ENCODE measurements at places on chromosomes 1 and 21.

- no peak for DNase-seq
These were observed 3.6 kb downstream of the PEA15 start for GRCh38 chr1:160208557-160209320.

- no peak for DNase-seq
These were observed 9.8 kb upstream of the HPCAL4 start for GRCh38 chr1:39701049-39701439.

GRCh38 chr21:42437786-42438185 lies 34.1 kb downstream of the UBASH3A start:
- DNase-seq = no peak

GRCh38 chr1:163583661-163584181 lies 262.0 kb downstream of the NUF2 start:
- no peak for DNase-seq

GRCh38 chr1:227796359-227796915 lies 19.0 kb upstream of the PRSS38 start:
- no peak for DNase-seq

- DNase-seq = no peak
These were observed 341.0 kb downstream of the SMYD3 start for GRCh38 chr1:246165826-246166709.

DNA sequence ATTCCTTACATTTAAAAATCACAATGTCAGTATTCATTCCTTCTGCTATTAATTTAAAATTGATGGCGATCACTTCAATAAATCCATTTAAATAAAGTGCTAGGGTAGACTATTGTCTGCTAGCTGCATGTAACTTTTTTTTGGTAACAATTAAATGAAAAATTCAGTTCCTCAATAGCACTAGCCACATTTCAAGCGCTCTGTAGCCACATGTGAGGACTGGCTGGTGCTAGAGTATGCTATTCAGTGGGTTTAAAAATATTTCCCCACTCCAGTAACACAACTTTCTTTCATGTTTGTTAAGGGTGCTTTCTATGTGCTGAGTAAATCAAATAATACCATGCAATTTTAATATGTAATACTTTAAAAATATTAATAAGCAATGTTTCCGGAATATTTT lies 108.2 kb downstream of the LTN1 start:
- no peak for DNase-seq

DNA sequence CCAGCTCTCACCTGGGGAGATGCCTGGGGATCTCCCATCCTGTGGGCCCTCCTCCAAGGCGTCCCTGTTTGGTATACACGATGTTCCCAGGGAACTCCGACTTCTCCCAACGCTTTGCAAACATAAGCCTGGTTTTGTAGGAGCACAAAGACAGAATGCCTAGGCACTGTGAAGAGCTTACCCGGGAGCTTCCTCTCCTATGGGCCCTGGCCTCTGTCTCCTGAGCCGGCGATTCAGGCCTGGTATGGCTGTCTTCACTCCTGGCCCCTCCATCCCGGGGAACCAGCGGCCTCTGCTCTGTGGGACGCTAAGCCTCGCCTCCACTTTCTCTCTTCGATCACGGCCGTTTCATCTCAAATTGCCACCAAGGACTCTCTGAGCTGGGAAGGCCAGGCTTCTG lies 59.6 kb upstream of the ACTRT2 start:
- DNase-seq = no peak

- no peak for DNase-seq
These were observed 4.7 kb upstream of the ECE1 start for GRCh38 chr1:21295002-21295401.

DNA sequence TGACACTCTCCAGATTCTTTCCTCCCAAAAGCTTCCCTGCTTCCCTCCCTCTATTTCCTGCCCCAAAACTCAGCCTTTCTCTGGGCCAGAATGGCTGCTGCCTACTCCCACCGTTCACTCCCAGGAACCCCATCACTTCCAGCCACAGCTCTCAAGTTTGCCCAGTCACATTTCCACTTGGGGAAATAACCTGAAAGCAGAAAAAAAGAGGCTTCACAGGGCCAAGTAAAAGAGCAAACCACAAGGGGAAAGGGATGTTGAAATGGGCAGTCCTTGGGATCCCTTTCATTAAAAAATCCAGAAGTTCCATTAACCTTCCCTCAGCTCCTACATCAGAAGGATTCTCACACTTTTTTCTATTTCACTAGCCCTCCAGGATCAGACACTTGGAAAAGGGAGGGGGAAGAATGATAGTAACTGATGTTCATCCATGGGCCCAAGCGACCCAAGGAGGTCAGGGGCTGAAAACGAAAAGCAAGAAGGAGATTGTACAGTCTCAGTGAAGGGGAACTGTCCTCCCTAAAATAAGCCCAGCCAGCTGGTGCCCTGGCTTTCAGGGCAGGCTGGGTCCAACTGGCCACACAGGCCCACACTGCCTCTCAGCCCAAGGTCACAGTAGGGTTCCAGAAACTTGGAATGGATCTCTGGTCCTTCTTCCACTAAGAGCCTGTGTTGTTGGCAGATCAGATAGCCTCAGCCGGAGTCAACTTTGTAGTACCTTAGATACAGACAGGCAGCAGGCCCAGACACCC lies 49.7 kb downstream of the DMAP1 start:
- no peak for DNase-seq

DNA sequence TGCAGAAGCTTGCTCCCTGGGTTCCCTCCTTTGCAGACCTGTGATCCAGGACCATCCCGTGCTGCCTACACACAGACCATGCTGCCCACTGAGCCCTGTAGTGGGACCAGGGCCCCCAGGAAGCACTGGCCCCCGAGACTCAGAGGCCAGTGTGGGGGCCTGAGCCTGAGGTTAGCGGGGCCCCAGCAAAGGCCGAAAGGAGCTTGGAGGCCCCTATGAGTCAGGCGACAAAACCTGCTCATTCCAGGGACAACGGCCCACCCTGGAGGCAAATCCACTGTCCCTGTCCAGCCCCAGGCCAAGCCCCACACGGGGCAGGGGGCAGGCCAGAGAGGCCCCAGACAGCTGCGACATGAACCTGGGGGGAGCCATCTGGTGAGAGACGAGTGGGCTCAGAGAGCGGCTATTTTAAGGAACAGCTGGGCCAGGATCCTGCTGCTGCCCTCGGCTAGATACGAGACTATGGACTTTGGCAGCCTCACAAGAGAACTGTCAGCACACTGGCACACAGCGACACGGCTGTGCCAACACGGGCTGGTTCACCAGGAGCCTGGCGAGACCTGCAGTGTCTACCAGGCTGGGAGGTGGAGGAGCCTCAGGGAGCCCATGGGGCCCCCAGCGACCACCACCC lies 74.7 kb downstream of the ARHGEF16 start:
- no peak for DNase-seq

- DNase-seq = no peak
These were observed 48.8 kb upstream of the CLDN14 start for GRCh38 chr21:36528716-36529115.

DNA sequence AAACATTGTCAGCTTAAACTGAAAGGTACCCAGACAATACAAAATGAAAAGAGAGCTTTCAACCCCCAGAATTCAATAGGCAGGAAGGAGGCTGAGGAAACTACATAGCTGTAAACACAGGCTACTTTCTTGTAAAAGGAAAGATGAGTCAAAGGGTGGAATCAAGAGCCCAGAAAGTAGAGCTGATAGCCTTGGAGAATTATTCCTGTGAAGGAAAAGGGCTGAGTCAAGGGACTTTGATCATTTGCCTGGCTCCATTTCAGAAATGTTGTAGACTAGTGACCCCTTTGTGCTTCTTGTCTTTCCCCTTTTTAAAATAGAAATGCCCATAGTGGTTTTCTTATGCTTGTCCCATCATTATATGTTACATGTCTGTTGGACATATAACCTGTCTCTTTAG lies 597.6 kb downstream of the ADGRL2 start:
- DNase-seq = no peak

GRCh38 chr1:184649451-184649888 lies 105.2 kb downstream of the EDEM3 start:
- no peak for DNase-seq

DNA sequence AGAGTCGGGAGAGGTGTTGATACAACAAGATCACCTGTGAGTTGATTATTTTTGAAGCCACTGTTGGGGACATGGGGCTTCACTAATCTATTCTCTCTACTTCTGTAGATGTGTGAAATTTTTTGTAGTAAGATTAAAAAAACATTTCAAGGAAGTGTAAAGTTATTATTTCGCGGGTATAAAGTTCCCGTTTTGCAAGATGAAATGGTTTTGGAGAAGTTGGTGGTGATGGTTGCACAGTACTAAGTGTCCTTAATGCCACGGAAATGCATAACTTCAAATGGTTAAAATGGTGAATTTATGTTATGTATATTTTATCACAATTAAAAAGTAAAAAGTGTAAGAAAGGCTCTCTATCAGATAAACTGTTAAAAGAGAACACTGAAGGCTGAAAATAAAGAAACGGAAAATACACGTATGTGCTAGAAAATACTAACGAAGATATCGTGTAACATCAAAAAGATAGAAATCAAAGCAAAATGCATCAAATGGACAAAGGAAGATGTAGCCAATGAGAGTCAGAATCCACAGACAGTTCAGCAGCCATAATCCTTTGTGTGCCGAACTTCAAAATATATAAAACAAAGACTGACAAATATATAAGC lies 2.9 kb upstream of the ITGB2 start:
- no peak for DNase-seq

- no peak for DNase-seq
These were observed 40.6 kb downstream of the PDC start for GRCh38 chr1:186420311-186420710.

GRCh38 chr1:61391730-61392129 lies 309.4 kb downstream of the NFIA start:
- no peak for DNase-seq

DNA sequence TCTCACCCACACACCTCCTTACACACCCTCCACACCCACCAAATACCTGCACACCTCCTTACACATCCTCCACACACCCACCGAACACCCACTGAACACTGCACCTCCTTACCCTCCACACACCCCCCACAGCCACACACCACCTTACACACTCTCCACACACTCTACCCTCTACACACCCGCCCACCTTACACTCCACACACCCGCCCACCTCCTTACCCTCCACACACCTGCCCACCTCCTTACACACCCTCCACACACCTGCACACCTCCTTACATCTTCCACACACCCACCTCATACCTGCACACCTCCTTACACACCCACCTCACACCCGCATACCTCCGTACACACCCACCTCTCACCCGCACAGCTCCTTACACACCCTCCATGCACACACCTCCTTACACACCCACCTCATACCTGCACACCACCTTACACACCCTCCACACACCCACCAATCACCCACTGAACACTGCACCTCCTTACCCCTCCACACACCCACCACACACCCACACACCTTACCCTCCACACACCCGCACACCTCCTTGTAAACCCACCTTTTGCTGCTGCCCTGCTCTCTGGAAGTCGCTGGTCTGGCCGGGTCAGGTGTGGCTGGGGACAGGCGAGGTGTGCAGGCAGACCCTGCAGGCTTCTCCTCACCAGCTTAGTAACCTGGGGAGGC lies 38.5 kb downstream of the COQ8A start:
- no peak for DNase-seq

DNA sequence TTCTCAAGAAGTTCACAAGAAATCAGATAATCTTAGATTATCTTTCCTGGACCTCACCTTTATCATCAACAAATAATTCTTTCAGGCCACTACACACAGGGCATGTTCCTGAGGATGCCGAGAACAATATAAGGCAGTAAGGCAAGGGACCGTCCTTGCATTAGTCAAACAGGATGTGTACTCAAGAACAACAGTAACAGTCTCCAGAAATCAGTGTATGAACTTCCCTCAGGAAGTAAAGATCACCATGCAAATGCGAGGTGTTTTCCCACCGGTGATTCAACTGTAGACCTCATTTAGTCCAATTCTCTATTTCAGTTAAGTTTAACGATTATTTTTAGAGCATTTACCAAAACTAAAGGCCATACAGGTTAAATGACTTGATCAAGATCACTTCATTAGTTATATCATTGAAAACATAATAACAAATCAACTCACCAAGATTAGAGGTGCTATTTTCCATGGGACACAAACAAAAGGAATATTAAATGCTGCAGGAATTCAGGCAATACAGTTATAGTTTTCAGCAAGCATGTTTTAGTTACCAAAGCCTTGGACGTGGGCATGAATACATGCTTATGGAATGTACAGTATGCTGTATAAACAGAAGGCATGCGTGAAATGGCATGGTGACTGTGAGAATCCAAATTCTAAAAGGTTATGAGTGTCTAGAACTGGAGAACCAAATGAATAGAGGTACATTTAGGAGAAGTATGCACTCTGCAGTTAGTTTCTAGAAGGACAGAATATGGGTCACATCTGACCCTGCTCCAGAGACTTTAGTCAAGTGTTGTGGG lies 145.2 kb downstream of the TNR start:
- no peak for DNase-seq

DNA sequence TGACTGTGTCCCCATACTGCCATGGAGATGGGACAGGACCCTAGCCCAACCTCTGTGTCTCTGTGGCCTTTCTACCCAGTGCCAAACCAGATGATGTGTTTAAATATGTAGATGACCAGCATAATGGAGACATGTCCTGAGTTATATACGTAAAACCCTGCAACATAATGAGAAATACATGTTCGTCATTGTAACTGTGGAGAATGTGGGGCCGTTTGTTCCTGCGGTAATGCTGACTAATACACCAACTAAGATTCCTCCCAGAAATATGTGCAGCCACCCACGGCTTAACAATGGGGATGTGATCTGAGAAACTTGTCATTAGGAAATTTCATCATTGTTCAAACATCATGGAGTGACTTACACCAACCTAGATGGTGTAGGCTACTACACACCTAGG lies 71.7 kb upstream of the SIM2 start:
- DNase-seq = no peak

- no peak for DNase-seq
These were observed 3.3 kb downstream of the UAP1 start for GRCh38 chr1:162564762-162565218.

- no peak for DNase-seq
These were observed 13.6 kb upstream of the PADI3 start for GRCh38 chr1:17235135-17235885.

DNA sequence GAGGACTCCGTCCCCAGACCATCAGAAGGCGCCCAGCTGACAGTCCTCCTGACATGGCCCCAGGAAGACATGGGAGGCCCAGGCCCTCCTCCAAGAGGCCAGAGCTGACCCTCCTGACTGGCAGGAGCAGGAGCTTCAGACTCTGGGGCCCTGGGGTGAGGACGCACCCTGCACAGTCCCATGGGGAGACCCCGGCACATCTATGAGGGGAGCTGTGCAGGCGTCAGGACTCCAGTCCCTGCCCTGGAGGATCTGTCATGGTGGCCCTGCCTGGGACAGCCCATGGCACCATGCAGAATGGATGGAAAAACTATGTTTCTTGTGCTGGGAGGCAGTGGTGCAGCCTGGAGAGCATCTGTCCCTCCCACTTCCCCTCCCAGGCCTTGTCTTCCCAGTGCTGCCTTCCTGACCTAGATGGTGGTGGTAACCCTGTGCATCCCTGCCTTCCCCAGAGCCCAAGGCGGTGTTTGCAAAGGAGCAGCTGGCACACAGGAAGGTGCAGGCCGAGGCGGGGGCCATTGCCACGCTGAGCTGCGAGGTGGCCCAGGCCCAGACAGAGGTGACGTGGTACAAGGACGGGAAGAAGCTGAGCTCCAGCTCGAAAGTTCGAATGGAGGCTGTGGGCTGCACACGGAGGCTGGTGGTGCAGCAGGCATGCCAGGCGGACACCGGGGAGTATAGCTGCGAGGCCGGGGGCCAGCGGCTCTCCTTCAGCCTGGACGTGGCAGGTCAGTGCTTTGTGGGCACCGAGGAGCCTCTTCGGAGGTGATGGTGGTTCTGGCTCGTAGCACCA lies 41.9 kb downstream of the OBSCN start:
- no peak for DNase-seq

GRCh38 chr1:94980582-94981574 lies 54.0 kb upstream of the CNN3 start:
- no peak for DNase-seq

GRCh38 chr21:27534206-27534605 lies 567.3 kb upstream of the ADAMTS5 start:
- DNase-seq = no peak
